ENCODE measurements at places on chromosomes 3 and 15. TPM values are rescaled to one million over a fixed set of nuclear protein-coding genes. Genes with fewer than 3 reads are reported as not detected.

- no peaks in the 10 kb centered on the region for H3K36me3 ChIP-seq
- H3K4me3 ChIP-seq, result no peak overlapping the region
- H3K27ac ChIP-seq, result no peak overlapping the region
- DNase-seq, result no peak
- H3K4me1 ChIP-seq, result peaks cover 11% of the 10 kb centered on the region
- H3K27me3 ChIP-seq, result no peaks in the 10 kb centered on the region
These were observed 46.0 kb upstream of the CD47 start for GRCh38 chr3:108136561-108137459.

- no peaks in the 10 kb centered on the region for H3K36me3 ChIP-seq
- H3K27me3 ChIP-seq, result no peaks in the 10 kb centered on the region
- no peak for DNase-seq
- no peak overlapping the region for H3K4me3 ChIP-seq
These were observed 90.6 kb downstream of the ARNT2 start for GRCh38 chr15:80494756-80495155.

GRCh38 chr3:146881356-146881755 lies 276.2 kb upstream of the PLSCR5 start:
- no peaks in the 10 kb centered on the region for H3K27me3 ChIP-seq
- no peaks in the 10 kb centered on the region for H3K36me3 ChIP-seq
- no peak overlapping the region for H3K27ac ChIP-seq
- no peaks in the 10 kb centered on the region for H3K4me1 ChIP-seq
- no peak overlapping the region for H3K4me3 ChIP-seq

DNA sequence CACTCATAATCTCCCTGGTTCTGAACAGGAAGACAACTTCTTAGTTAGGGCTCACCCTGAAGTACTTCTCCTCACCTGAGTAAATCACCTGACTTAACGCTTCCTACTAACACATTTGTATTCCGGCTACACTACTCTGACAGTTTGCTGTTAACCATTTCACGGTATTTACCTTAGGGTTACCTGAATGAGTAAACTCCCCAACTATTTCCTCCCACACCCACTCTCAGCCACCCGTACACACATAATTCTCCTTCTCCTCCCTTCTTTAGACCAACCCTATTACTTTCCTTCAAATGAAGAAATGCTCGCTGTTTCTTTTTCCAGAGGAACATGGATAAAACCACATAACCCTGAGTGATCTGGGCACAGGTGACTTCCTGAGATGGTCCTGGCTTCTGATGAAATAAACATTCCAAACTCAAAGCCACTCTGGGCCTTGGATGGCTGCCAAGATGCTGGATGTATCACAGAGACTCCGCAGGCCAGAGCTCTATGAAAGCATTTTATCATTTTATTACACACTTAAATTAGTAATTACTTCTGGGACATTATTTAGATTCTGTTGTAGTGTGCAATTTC lies 183.6 kb upstream of the ATP11B start:
- no peaks in the 10 kb centered on the region for H3K36me3 ChIP-seq
- no peak overlapping the region for H3K27ac ChIP-seq
- no peaks in the 10 kb centered on the region for H3K4me1 ChIP-seq
- DNase-seq, result no peak
- no peaks in the 10 kb centered on the region for H3K27me3 ChIP-seq

- no peak overlapping the region for H3K27ac ChIP-seq
- H3K4me3 ChIP-seq, result no peak overlapping the region
- no peaks in the 10 kb centered on the region for H3K4me1 ChIP-seq
- H3K27me3 ChIP-seq, result no peaks in the 10 kb centered on the region
- H3K36me3 ChIP-seq, result no peaks in the 10 kb centered on the region
These were observed 173.6 kb downstream of the ZBTB20 start for GRCh38 chr3:114973536-114973935.

DNA sequence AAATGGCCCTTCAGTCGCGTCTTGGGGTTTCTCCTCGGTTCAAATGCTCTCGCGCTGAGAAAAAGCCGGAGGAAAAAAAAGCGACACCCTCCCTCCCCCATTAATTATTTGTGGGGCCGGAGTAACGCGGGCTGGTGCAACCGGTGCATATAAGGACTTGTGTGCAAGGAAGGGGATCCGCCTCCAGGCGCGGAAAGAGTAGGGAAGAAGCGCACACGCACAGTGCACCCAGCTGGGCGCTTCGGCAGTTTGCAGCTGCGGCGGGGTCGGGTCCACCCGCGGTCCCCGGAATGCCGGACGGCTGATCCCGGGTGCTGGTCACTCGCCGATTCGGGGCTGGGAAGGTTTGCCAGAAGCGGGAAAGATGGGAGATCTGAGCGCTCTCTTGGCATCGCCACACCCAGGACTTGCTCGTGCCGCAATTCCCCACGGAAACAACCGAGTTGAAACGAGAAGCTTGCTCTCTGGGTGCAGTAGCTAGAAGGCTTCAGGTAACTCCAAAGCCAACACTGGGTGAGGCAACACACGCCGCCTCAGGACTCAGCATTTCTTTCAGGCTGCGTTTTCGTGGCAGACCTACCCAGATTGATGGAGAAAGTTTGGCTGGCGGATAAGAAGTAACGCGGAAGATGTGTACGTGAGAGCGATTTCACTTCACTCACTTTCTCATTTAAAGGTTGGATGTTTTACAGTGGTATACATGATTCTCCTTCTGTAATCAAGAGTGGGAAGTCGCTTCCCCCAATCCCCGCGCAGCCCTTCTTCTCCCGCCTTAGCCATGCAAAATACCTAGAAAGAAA lies 720 bp upstream of the TNIK start:
- H3K4me3 ChIP-seq, result peak overlapping the region; percentile 68
- H3K27me3 ChIP-seq, result no peaks in the 10 kb centered on the region
- DNase-seq, result peak; percentile 67
- H3K4me1 ChIP-seq, result peaks cover 9% of the 10 kb centered on the region
- no peaks in the 10 kb centered on the region for H3K36me3 ChIP-seq
- H3K27ac ChIP-seq, result no peak overlapping the region

The AGBL1 gene
- total RNA-seq, result not detected

The PRTG gene
- 13.6 TPM for total RNA-seq
